CD4-positive, alpha-beta T cell treated with Interferon alpha-2 for 1 hour (primary cell): ENCODE measurements at places on chromosomes 2 and 18.

- DNase-seq: no peak
These were observed 2.0 kb downstream of the SNORC start for GRCh38 chr2:232871835-232872736.

DNA sequence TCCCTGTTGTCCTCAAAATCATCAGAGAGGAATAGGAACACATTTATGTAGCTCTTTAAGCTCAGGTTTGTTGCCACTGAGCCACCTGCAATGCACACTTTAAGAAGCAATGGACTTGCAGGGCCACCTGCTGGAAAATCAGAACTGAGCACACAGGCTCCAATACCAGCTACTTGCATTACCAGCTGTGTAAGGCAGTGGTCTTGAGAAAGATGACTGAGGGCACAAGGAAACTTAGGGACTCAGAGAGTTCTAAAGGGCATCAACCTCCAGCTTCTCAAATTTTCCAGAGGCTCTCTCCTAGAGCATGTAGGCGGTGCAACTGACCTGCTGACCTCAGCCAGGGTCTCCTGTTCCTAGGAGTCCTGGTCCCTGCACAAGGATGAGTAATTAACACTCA is 2.5 kb upstream of the CNDP2 start:
- DNase-seq: peak; percentile 82

- no peak for DNase-seq
These were observed 86.6 kb downstream of the MARCO start for GRCh38 chr2:119028327-119029174.

DNA sequence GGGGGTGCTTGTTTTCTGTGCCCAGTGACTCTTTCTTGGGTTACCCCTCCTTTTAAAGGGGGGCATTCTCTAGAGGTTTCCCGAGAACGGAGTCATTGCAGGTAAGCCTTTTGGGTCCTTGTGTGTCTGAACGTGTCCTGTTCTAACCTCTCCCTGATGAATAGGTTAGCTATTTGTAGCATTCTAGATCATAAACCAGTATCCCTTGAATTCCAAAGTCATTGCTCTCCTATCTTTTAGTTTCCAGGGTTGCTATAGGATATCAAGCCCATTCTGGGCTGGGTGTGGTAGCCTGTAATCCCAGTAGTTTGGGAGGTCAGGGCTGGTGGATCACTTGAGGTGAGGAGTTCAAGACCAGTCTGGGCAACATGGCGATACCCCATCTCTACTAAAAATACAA is 65.9 kb upstream of the YWHAQ start:
- DNase-seq: no peak

DNA sequence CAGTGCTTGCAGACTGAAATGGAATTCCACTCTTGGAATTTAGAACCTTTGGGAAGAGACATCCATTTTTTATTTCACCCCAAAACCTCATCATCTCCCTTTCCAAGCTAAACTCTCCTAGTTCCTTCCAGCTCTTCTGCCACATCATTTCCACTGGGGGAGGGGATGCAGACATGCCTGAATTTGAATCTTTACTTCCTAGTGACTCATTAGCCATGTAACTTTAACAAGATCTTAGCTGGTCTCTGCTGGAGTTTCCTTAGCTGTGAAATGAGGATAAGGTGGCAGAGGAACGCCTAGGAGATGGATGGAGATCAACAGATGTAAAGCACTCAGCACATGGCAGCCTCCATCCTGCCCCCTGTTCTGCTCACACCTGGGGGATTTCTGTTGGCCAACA is 266.8 kb downstream of the EN1 start:
- no peak for DNase-seq

GRCh38 chr18:2776601-2777000 is 70.2 kb upstream of the EMILIN2 start:
- no peak for DNase-seq

DNA sequence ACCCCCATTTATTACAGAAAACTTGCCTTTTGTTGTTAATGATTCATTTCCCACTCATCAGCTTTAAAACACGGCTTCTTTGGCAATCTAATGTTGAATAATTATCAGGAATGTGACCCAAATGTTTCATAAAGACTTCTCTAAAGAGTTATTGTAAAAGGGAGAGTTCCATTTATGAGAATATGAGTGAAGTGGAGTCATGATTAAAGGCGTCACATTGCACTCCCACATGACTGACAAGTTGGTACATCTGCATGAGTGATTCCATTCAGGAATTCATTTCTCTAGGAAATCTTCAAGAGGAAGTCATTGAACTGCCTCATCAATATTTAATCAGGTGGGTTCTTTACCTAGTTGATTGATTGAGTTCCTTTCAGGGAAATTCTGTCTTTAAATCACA is 184.8 kb downstream of the LNPK start:
- no peak for DNase-seq

DNA sequence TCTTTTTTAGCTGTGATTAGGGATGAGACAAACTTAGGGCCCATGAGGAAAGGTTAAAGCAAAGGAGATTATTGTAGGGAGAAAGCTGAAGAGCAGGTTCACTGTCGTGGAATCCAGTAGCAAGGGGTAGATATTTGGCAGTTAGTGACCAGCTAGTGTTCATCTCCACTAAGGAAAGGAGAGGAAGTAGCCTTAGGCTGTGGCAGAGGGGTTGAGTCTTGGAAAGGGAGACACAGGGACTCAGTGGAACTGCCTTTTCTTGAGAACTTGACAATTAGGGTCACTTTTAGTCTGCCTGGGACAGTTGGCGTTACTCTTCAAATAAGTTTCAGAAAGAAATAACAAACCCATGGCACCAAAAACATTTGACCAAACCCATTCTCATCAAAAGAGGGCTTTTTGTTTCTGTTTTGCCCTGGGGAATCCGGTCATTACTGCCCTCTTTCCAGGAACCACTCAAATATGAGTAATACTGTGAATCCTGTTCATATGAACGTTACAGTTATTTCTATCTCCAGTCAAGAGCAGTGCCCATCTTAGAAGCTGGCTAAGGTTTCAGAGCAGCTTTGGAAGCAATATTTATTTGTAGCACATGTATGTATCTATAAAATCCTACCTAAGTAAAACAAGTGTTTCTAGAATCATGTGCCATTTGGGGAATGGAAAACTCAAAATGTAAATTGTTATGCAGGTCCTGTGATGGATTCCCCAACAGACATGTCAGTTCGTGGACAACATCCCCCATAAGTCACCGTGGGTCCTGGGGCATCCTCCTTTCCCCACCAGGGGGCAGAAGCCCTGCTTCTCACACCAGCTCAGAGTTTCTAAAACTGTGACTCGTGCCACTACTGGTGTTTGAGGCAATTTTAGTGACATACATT is 77.3 kb upstream of the PHLPP1 start:
- DNase-seq: peak; percentile 52

DNA sequence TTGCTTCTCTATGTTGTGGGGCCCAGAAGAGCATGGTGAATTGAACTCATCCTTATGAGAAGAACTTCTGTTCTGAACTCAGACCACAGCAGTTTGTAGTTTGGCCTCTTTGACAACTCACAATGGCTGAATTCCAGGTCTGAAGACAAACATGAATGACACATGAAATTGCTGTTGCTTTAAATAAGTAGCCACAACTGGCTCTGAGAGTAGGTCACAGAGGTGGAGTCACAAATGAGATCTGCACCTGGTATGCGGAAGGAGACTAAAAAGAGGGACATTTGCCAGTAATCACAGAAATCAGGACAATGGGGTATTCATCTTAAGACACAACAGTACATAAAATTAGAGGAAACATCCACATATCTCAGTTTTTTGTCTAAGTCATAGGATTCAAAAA is 290.3 kb upstream of the MMADHC start:
- DNase-seq: no peak

DNA sequence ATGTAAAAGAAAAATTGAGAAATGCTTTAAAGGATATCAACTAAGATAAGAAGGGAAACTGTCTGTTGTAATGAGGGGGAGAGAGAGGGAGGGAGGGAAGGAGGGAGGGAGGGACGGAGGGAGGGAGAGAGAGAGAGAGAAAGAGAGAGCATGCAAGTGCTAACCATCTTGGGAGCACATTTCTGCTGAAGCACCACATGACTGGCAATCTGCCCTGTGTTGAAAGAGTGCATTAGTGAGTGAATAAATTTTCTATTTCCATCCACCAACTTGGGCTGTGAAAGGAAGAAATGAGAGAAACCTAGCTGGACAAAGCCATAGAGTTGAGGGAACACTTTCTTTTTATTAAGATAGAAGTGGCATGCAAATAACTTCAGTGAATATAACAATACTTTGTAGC is 110.7 kb downstream of the TMX3 start:
- no peak for DNase-seq

DNA sequence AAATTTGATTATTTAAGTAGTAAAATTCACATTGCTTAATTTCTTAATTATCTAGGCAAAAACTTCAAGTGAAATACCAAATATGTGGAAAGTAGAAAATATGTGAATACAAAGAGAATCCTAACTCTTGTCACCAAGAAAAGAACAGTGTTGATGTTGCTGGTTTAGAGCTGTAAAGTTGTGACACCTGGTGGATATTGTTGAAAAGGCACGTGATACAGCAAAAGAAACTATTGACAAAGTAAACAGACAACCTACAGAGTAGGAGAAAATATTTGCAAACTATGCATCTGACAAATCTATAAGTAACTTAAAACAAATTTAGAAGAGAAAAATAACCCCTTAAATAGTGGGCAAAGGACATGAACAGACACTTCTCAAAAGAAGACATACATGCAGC is 25.6 kb upstream of the ZC3H15 start:
- no peak for DNase-seq

DNA sequence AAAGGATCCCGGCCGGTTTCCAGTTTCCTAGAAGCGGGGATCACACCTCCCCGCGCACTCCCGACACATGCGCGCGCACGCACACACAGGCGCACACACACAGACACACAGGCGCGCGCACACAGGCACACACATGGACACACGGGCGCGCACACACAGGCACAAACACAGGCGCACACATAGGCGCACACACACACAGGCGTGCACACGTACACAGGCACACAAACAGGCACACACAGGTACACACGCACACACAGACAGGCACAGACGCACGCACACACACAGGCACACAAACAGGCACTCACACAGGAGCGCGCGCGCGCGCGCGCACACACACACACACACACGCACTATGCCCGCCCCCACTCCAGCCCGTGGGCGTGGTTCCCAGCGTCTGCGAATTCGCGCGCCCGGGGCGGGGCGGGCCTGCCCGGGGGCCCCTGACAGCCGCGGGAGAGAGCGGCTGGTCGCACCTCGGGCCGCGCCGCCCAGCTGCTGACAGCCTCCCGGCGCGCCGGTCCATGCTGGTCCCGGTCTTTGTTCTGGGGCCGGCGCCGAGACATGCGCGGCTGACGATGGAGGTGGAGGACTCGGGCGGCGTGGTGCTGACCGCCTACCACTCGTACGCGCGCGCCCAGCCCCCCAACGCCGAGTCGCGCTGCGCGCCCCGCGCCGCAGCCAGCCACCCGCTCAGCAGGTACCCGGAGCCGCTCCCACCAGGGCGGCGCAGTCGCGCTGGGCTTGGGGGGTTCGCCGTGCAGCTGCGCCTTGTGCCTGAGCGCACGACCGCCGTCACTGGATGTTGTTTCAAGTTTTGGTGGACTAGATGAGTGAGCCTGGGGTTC is at the start of gene ARHGAP28:
ARHGAP28 (plus strand) TSS at position 470 of the 845 bp plus-strand sequence; CDS start at position 576, 106 bp downstream.
- DNase-seq: no peak

- no peak for DNase-seq
These were observed 104.8 kb downstream of the SP100 start for GRCh38 chr2:230520875-230521155.

GRCh38 chr2:231992888-231993287 is 31.4 kb downstream of the DIS3L2 start:
- no peak for DNase-seq

DNA sequence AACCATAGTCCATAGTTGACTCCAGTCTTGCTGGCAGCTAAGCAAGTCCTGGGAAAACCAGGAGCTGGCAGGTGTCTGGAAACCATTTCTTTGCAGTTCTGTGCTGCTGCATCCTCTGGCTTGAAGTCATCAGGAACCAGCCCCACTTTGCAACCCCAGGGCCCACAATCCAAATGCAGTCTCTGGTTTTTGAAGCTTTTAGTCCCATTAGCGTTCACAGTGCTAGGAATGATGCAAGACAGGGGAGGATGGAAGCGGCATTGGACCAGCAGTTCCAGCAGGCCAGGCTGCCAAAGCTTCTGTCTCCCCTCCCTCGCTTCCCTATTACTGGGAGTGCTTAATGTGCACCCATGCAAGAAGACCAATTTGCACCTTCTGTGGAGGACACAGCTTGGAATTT is 106.4 kb downstream of the ZBTB7C start:
- DNase-seq: no peak

DNA sequence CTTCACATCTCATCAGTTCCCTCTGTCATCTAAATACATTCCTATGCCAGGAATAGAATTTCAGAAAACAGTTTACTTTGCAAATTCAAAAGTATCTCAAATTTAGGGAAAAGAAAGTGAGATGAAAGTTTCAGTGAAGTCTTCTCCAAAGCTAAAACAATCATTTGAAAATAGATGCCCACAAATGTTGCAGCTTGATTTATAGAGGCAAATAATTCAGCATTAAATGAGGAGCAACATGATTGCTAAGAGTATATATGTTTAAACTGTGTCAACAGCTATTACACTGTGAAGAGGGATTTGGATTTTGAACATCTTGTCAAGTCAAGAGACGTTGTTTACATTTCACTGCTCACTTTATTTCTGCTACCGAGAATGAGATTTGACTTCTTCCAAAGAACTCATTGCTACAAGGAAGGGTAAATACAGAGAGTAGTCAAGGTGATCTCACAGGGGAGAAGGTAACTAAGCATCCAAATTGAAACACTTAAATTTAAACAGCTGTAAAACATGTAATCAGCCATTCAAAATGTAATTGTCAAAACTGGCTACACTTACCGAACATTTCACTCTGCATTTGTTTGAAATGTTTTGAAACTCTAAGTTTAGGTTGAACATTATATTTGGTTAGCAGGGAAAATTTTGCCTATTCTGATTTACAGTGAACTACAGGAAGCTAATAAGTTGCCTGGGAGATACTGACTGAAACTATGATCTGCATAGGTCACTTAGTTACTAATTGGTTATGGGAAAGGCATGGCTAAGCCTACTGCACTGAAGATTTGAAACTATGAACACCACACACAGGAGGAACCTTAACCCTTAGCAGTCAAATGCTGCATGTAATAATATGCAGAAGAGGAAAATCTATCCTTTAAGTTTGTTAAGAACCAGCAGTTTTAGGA is 33.2 kb upstream of the GALNT3 start:
- DNase-seq: no peak

- DNase-seq: peak; percentile 7
These were observed 413.3 kb upstream of the TRIB2 start for GRCh38 chr2:12303181-12304030.

GRCh38 chr2:201701646-201702045 is 3.2 kb upstream of the MPP4 start:
- no peak for DNase-seq

GRCh38 chr2:71358931-71359671 is 27.5 kb downstream of the ZNF638 start:
- DNase-seq: no peak

GRCh38 chr2:84231478-84231877 is 227.6 kb downstream of the SUCLG1 start:
- DNase-seq: no peak
